ENCODE measurements at places on chromosomes 4 and X.

DNA sequence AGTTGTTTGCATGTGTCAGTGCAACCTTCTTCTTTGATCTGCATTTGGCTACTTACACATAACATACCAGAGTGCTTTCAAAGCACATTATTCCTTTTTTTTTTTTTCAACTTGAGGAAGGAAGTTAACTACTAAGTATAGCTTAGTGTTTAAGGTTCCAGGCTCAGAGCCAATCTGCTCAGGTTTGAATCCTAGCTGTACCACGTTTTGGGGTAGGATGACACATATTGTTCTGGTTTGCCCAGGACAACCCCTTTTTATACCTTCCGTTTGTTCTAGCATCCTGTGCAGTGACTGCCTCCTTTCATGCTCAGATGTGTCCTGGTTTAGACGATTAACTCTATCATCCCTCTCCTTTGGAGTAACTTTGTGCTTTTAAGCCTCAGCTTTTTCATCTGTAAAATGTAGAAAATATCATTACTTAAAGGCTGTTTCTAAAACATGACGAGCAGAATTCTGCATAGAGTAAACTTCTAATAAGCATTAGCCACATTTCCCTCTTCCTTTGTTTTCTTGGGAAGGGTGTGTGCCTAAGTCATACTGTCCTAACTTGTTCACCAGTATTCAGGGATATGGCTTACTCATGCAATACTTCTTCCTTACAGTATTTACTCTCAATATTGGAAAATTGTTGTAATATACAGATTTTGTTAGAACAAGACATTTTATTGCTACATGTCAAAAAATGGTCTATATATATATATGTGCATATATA lies 281.3 kb downstream of the C4orf33 start:
- no peak overlapping the region for H3K4me3 ChIP-seq
- H3K36me3 ChIP-seq = no peaks in the 10 kb centered on the region
- no peaks in the 10 kb centered on the region for H3K27me3 ChIP-seq
- no peak for DNase-seq
- H3K27ac ChIP-seq = no peak overlapping the region
- no peaks in the 10 kb centered on the region for H3K4me1 ChIP-seq

DNA sequence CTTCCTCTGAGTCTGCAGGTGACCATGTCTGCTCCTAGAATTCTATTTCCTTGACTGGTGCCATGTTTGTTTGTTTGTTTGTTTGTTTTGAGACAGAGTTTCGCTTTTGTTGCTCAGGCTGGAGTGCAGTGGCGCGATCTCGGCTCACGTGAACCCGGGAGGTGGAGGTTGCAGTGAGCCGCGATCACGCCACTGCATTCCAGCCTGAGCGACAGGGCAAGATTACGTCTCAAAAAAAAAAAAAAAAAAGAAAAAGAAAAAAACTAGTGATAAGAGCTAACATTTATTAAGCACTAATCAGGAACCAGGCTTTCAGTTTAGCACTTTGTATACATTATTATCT lies 7.2 kb downstream of the SAT1 start:
- H3K4me1 ChIP-seq = peaks cover 7% of the 10 kb centered on the region
- peaks cover 16% of the 10 kb centered on the region for H3K36me3 ChIP-seq
- H3K27me3 ChIP-seq = no peaks in the 10 kb centered on the region
- no peak for DNase-seq

DNA sequence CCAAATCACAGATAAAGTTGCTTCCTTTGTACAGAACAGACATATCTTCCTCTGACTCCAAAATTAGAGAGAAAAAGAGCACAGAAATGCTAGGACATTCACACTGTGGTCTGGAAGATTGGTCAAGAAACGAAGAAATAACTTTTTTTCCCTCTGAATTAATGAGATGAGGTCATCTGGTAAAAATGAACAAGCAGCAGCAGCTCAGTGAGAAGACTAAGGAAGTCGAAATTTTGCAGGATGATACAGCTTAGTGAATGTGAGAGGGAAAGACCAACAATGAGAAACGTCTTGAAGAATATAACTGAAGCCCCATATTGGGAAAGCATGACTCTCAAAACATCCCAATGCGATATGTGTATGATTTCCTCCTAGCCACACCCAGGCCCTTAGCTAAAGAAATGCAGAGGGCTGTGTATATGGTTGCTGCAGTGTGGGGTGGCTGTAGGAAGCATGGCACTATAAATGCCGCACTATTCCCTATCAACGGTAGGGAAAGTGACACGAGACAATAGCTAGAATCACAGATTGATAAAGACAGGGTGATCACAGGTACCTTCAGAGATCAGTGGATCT lies 208.6 kb downstream of the VEGFC start:
- DNase-seq = no peak
- H3K27me3 ChIP-seq = no peaks in the 10 kb centered on the region
- no peak overlapping the region for H3K4me3 ChIP-seq
- H3K36me3 ChIP-seq = no peaks in the 10 kb centered on the region
- H3K27ac ChIP-seq = no peak overlapping the region

GRCh38 chr4:25637581-25638220 lies 17.9 kb upstream of the SLC34A2 start:
- H3K4me1 ChIP-seq = no peaks in the 10 kb centered on the region
- no peak overlapping the region for H3K27ac ChIP-seq
- no peaks in the 10 kb centered on the region for H3K27me3 ChIP-seq
- H3K4me3 ChIP-seq = no peak overlapping the region
- DNase-seq = no peak

GRCh38 chr4:121978172-121978516 lies 26.3 kb upstream of the TRPC3 start:
- peak overlapping the region; percentile 55 for H3K4me3 ChIP-seq
- H3K27me3 ChIP-seq = no peaks in the 10 kb centered on the region
- H3K4me1 ChIP-seq = peaks cover 22% of the 10 kb centered on the region
- no peak for DNase-seq

DNA sequence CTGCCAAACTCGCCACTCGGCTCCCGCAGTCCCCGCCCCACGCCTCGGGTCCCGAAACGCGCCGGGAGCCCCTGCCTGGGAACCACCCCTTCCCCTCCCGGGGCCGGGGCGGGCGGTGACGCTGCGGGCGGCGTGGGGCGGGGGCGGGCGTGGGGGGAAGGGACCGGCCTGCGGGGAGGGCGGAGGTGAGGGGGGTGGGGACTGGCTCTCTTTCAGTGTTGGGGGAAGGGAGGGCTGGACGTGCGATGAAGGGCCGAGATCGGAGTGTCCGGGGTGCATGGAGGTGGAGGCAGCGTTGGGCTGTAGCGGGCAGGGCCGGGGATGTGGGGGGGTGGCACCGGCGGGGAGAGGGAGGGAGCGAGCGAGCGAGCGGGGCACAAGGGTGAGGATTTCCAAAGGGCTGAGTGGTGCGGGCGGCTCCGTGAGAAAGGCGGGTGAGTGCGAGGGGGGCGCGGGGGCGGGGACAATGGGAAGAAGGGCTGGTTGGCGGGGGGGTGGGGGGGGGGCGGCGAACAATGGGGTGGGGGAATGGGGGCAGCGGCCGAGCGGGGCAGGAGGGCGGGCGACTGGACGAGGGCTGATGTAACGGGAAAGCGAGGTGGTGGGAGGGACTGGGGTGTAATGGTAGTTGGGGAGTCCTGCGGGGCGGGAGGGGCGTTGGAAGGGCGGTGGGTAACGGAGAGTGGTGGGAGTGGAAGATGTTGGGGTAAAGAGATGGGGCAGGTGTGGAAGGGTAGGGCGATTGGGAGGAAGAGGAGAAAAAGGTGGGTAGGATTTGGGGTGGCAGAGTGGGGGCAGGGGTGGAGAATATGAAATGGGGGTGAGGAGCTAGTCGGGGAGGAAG lies 578 bp downstream of the DCUN1D4 start:
- peak overlapping the region; percentile 86 for H3K27ac ChIP-seq
- H3K27me3 ChIP-seq = no peaks in the 10 kb centered on the region
- DNase-seq = no peak
- H3K4me1 ChIP-seq = peaks cover 15% of the 10 kb centered on the region
- peak overlapping the region; percentile 95 for H3K4me3 ChIP-seq

DNA sequence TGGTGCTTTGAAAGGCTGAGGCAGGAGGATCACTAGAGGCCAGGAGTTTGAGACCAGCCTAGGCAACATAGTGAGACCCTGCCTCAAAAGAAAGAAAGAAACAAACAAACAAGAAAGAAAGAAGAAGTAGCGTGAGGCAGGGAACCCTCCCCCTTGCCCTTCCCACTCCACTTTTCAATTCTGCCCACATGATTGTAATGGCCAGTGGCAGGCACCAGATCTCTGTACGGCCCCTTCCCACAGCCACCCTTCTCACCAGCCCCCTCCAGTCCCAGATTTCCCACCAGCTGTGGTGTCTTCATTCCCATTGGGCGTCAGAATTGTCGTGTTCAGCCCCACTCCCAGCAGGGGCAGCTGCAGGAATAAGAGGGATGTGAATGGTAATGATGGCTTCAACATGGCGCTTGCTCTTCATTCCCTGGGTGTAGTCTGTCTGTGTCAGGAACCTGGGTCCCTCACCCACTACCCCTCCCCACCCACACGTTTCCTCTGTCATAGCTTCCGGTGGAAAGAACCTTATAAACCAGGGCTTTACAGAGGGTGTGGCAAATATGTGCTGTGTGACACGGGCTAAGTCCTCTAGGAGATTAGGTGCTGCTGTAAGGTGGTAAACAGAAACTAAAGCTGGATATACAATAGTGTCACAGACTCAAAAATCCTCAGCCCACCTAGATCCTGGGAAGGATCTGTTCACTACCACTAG lies at the start of gene IL2RG:
Gene IL2RG (minus strand): TSS at position 437 of the 703 bp plus-strand sequence. CDS start 38 bp downstream, at position 399.
- DNase-seq = peak; percentile 37
- peak within 1 kb of the TSS; percentile 99 for H3K27ac ChIP-seq
- no peaks in the 10 kb centered on the region for H3K27me3 ChIP-seq

- no peaks in the 10 kb centered on the region for H3K36me3 ChIP-seq
- no peak for DNase-seq
- H3K4me1 ChIP-seq = no peaks in the 10 kb centered on the region
- no peak overlapping the region for H3K4me3 ChIP-seq
Observed at GRCh38 chr4:166827167-166827566, 407.1 kb downstream of the SPOCK3 start.

DNA sequence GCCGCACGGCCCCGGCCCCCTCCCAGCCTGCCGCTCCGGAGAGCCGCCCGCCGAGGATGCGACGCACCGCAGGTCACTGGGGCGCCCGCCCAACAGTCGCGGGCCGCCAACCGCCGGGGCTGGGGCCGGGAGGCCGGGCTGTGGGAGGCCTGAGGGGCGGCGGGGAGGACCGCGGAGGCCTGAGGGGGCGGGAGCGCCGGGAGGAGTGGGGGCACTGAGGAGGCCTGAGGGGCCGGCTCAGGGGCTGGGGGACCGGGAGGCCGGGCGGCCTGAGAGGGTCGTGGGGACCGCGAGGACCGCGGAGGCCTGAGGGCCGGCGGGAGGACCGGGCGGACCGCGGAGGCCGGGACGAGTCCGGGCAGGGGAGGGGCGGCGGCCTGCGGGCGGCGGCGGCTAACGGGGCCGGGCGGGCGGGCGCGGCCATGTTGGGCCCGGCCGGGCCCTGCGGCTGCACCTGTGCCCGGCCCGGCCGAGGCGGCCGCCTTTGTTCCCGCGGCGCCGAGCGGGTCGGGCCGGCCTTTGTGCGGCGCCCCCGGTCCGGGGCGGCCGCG lies 353 bp downstream of the NSD2 start:
- no peaks in the 10 kb centered on the region for H3K36me3 ChIP-seq
- no peaks in the 10 kb centered on the region for H3K27me3 ChIP-seq
- H3K27ac ChIP-seq = no peak overlapping the region
- peak overlapping the region; percentile 44 for H3K4me3 ChIP-seq
- peaks cover 27% of the 10 kb centered on the region for H3K4me1 ChIP-seq

DNA sequence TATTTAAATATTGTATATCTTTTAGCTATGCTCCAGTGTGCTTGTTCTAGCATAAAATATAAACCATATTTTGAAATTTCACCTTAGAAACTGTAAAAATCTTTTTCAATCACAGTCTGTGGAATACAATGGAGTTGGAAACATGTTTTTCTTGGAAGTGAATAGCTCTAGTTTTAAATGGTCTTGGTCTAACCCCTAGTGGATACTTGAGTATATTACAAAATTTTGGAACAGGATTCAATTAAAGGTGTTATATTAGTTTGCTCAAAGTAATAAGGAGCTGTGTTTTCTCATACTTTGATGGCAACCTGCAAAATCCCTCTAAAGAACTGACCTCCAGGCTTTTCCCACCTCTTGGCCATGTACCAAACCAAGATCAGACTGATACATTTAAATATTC lies 48.2 kb downstream of the STK26 start:
- no peaks in the 10 kb centered on the region for H3K4me1 ChIP-seq
- no peak overlapping the region for H3K4me3 ChIP-seq
- DNase-seq = no peak
- peaks cover 25% of the 10 kb centered on the region for H3K36me3 ChIP-seq

DNA sequence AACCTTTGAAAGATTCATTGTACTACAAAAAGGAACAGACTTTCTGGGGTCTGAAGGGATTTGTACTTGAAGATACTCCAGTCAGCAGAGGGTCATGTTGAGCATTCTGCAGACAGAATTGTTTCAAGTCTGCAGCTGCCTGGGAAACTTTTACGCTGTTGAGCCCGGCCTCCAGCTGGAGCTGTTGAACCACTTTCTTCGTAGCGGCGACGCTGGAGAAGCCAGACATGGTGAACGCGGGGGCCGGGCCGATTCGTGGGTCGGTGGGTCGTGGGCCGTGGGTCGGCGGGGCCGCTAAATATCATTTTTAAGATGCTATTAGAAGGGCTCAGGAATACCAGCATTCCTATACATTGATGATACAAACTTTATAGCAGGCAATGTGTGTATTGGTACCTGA lies 12.0 kb upstream of the RTL9 start:
- no peaks in the 10 kb centered on the region for H3K36me3 ChIP-seq
- H3K4me1 ChIP-seq = no peaks in the 10 kb centered on the region
- no peak overlapping the region for H3K27ac ChIP-seq
- DNase-seq = no peak
- no peak overlapping the region for H3K4me3 ChIP-seq
- no peaks in the 10 kb centered on the region for H3K27me3 ChIP-seq

DNA sequence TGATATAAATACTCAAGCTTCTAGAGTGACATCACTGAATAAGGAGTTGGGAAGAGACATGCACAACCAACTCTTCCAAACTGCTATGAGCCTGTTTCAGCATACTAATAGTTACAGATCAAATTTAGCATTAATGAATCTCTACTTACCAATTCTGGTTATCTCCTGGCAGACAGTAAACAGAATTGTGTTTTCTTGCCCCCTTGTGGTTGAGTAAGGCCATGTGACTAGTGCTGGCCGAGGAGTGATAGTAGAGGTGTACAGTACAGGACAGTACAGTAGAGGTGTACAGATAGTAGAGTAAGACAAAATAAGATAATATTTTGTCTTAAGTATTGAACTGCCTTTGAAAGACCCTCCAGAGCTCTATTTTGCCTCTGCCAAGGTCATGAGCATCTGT lies 681.4 kb downstream of the GABRG1 start:
- H3K4me1 ChIP-seq = no peaks in the 10 kb centered on the region
- H3K4me3 ChIP-seq = no peak overlapping the region
- H3K27me3 ChIP-seq = no peaks in the 10 kb centered on the region

DNA sequence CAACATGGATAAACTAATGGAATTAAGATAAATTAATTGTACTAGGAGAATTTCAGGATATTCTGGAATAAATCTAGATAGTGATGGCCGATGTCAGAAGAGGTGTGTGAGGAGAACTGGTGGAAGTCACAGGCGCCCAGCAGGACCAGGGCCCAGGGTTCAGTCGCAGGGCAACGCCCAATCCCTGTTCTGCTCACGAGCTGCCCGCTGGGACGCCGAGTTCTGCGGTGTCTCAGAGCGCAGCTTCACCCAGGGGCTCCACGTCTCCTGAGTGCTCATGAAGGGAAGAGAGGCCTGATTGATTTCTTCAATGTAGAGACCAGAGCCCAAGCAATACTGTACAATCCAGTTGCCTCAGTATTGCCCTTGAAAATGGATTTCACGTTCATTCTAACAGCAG lies 1.5 kb upstream of the HSPA4L start:
- H3K27me3 ChIP-seq = peaks cover 59% of the 10 kb centered on the region
- no peak overlapping the region for H3K27ac ChIP-seq
- H3K36me3 ChIP-seq = no peaks in the 10 kb centered on the region
- H3K4me3 ChIP-seq = peak overlapping the region; percentile 39

Data from activated B cell treated with CpG ODN at 0.5 μM for 24 hours (primary cell).